ENCODE measurements at places on chromosomes 1 and 21.

DNA sequence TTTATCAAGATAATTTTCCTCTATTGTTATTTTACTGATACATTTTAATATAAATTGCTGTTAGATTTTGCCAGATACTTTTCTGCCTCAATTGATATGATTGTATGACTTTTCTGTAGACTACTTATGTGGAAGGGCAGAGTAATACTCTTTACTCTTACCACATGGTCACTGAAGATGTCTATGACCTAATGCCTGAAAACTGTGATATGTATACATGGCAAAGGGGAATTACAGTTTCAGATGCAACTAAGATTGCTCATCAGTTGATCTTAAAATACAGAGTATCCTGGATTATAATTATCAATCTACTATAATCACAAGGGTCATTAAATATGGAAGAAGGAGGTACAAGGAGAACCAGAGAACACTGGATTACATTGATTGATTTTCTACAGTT lies 1528.0 kb downstream of the BRINP3 start:
- DNase-seq = no peak

- no peak for DNase-seq
These were observed 26.5 kb upstream of the LRRC8C start for GRCh38 chr1:89606227-89606980.

DNA sequence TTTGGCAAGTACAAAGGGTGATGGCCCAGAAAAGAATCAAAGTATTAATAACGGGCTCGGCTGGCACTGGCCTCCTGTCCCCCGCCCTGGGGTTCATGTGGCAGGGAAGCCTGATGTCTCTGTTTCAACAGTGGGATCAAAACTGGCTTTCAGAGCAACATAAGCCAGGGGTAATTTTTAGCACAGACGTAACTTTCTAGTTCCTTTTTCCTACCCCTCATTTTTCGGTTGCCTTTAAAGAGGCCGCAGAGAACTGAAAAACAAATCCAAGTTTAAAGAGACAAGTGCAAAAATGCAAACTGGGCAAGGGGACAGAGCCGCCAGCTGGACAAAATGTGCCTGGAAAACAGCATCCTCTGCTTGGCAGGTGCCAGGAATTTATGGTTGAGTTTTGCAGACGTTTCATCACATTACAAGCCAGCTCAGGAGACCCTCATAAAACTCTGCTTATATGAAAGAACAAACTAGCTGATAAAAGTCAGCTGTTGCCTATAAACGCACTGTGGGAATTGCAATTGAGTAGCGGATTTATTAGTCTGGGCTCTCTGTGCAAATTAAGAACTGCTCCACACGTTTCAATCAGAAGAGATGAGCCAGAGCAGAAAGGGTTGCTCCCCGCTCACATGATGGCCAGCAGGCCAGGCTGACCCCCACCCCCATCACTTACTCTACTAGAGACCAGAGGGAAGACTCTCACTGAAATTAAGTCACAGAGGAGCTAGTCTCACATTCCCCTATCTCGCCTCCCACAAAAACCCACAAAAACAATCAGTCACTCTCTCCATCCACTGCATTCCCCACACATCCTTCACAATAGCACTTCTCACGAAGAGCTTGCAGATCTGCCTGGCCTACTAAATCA lies 15.8 kb upstream of the CDCA8 start:
- no peak for DNase-seq

DNA sequence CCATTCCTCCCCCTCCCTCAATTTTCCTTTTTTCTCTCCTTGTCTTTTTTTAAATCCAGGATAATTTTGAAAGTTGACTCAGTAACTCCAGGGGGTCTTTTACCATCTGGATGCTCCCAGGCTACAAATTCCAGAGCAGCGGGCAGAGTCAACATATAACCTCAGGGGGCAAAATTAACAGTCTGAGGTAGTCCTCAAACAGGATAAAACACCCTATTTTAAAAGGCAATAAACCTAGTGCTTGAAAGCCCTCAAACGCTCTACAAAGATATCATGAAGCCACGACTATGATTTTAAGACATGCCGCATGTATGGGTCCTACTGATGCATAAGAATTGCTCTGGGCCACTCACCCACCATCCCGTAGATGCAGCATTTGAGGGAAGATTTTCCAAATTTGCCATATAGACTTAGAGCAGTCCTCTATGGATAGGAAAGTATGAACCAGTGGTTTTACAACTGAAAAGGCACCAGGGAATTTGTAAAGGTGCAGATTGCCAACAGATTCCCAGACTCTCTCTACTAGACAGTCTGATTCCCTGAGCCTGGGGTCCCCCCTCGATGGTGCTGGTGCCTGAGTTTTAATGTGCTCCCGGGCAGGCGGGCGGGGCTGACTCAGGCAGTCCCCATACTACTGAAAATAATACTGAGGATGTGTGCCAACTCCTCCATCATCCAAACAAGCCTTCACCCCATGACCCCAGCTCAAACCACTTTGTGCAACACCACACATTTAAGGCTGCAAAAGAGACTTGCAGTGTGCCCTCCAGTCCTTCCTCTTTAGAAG lies 37.2 kb downstream of the PTPN14 start:
- DNase-seq = peak; percentile 74

DNA sequence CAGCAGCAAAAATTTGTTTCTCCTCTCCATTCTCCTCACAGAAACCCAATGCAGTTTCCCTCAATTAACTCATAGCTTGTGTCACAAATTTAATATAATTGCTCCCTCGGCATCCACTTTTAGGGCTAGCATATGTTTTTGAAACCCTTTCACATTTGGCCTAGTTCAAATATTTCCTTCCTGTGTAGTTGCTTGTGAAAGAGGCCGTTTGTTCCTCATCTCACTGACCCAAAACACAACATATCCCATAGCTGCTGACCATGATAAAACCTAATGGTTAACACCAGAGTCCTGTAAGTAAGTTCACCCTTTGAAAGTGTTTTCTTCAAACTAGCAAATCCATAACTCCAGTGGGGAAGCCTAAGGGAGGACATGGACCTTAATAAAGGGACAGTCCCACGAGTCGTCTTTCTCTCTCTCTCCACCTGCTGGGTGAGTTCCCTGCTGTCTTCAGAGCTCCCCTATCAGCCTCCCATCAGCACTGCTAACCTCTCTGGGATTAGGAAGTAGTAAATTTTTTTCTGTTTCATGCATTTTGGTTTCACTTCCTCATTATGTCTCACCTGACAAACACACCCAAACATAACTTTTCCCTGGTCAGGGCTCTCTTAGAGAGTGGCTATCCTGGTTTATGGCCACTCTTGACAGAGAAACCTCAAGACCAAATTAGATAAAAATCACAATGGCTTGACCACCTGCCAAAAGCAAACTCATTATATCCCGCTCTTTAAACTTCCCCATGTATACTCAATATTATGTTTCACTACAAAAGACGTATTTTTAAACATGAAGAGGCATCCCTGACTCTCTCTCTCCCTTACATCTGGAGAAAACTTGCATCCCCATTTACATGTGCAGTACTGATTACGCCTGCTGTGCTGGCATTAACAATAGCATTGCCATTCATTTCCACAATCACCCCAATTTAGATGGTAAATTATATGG lies 177.7 kb upstream of the HP1BP3 start:
- no peak for DNase-seq

- no peak for DNase-seq
These were observed 120.3 kb downstream of the PROX1 start for GRCh38 chr1:214108097-214108446.

DNA sequence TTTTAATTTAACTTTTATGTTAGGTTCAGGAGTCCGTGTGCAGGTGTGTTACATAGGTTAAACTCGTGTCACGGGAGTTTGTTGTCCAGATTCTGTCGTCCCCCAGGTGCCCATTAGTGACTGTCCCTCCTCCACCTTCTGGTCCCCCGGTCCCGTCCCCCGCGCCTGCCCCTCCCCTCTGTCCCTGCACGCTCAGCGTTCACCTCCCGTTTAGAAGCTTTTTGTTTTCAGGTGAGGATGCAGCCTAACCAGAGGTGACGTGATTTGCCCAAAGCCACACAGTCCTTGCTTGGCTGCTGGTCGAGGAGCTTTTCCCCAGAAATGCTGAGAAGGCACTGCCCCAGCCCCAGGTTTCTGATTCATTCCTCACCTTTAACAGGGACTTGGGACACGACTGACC lies 844 bp downstream of the C1orf146 start:
- DNase-seq = no peak

GRCh38 chr1:210698661-210699060 lies 370.0 kb downstream of the HHAT start:
- DNase-seq = no peak

- no peak for DNase-seq
These were observed 6.2 kb upstream of the PADI4 start for GRCh38 chr1:17301767-17302166.

- DNase-seq = peak; percentile 49
These were observed 69.1 kb downstream of the SPSB1 start for GRCh38 chr1:9361630-9362260.

DNA sequence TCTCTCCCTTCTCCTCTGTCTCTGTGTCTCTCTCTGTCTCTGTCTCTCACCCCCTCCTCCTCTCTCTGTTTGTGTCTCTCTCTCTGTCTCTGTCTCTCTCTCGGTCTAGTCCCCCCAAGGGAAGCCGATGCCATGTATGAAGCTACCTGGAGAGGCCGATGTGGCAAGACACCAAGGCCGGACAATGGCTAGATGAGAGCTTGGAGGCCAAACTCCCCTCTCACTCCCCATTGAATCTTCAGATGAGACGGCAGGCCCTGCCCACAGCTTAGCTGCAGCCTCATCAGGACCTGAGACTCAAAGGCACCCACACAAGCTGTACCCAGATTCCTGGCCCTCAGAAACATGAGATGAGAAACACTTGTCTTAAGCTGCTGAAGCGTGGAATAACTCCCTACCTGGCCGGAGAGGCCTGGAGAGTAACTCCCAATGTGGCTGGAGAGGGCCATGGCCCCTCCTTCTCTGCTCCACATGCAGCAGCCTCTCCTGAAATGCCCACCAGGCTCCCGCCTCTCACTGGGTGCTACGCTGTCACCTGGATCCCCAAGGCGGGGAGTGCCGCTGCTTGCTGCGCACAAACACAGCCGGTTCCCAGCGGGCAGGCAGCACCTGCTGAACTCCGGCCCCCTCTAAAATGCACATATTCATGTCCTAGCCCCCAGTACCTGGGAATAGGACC lies 7.8 kb upstream of the ACTRT2 start:
- DNase-seq = no peak

- peak; percentile 60 for DNase-seq
These were observed 20.0 kb upstream of the TACSTD2 start for GRCh38 chr1:58597076-58597475.

- DNase-seq = no peak
These were observed 68.8 kb upstream of the LYST start for GRCh38 chr1:235935235-235936225.

GRCh38 chr1:77282866-77283539 lies 1.2 kb downstream of the AK5 start:
- no peak for DNase-seq

GRCh38 chr1:153652805-153653500 lies 5.5 kb upstream of the SNAPIN start:
- peak; percentile 53 for DNase-seq
